Osteoblast (primary cell): ENCODE measurements at places on chromosomes 16 and 17.

DNA sequence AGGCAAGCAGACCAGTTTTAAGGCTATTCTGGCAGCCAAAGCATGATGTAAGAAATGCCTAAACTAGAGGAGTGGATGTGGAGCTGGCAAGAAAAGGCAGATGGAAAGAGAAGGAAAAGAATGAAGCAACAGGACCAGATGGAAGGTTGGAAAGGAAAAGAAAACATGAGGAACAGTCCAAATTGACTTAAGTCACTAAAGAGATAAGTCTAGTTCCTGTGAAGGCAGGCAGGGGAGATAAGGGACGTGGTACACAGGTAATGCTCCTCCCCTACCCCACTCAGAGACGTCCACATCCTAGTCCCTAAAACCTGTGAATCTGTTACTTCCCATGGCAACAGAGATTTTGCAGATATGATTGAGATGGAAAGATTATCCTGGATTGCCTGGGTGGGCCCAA lies 43.5 kb downstream of the TEX2 start:
- no peaks in the 10 kb centered on the region for H3K27me3 ChIP-seq
- DNase-seq, result no peak
- no peak overlapping the region for H3K27ac ChIP-seq

- no peaks in the 10 kb centered on the region for H3K27me3 ChIP-seq
- H3K4me3 ChIP-seq, result no peak overlapping the region
- no peak for DNase-seq
- no peak overlapping the region for H3K27ac ChIP-seq
- H3K4me1 ChIP-seq, result no peaks in the 10 kb centered on the region
- no peaks in the 10 kb centered on the region for H3K36me3 ChIP-seq
Measured at GRCh38 chr17:65586899-65587298, 25.5 kb upstream of the AXIN2 start.

DNA sequence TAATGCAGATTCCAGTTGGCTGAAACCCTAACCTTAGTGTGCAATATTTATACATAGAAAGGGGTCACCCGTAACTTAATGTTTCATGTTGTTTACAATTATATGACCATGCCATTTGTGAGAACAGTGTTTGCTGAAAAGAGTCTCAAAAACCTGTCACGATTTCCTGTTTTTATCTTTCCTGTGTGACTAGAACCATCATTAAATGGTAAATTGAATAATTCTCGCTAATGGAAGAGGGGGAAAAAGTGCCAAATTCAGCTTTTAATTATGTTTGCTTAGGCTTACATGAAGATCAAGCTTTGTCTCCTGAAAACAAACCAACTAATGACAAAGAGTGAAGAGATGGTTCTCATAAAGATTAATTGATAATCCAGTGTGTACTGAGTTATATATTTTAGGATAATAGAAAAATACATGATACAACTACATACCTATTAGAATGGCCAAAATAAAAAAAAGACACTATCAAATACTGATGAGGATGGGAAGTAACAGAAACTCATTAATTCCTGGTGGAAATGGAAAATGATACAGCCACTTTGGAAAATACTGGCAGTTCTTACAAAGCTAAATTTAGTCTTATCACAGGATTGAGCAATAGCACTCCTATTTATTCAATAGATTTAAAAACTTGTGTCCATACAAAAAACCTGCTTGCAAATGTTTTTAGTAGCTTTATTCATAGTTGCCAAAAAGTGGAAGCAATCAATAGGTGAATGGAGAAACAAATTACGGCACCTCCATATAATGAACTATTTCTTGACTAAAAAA lies 141.7 kb downstream of the CDK5R1 start:
- no peak overlapping the region for H3K4me3 ChIP-seq
- no peaks in the 10 kb centered on the region for H3K36me3 ChIP-seq
- H3K27ac ChIP-seq, result no peak overlapping the region
- no peaks in the 10 kb centered on the region for H3K27me3 ChIP-seq
- DNase-seq, result peak; percentile 18

DNA sequence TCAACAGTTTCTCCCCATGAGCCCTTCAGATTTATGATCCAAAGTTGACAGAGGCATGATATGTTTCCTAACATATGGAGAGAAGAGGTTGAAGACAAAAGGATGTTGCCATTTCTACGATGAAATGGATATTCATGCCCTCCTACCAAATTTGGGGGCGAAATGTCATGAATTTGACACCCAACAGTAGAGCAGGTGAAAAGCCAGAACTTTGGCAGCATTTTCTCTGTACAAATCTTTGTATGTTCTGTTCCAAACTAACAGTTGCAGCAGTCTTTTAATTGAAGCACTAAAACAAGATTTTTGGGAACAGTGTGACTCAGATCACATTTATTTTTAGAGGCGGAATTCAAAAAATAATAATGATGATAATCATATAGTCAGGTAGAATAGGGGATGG lies 130.1 kb downstream of the TRIM37 start:
- no peaks in the 10 kb centered on the region for H3K27me3 ChIP-seq
- DNase-seq, result no peak
- H3K36me3 ChIP-seq, result no peaks in the 10 kb centered on the region
- H3K4me1 ChIP-seq, result no peaks in the 10 kb centered on the region

GRCh38 chr16:14186007-14186794 lies 115.1 kb downstream of the MRTFB start:
- DNase-seq, result no peak
- no peaks in the 10 kb centered on the region for H3K36me3 ChIP-seq
- H3K27me3 ChIP-seq, result no peaks in the 10 kb centered on the region
- H3K4me1 ChIP-seq, result peaks cover 42% of the 10 kb centered on the region

GRCh38 chr16:85625485-85626117 lies 12.5 kb downstream of the GSE1 start:
- no peak overlapping the region for H3K27ac ChIP-seq
- H3K36me3 ChIP-seq, result no peaks in the 10 kb centered on the region
- no peaks in the 10 kb centered on the region for H3K27me3 ChIP-seq
- no peak overlapping the region for H3K4me3 ChIP-seq
- no peak for DNase-seq

GRCh38 chr17:74234486-74234885 lies 21.1 kb downstream of the TTYH2 start:
- H3K4me1 ChIP-seq, result no peaks in the 10 kb centered on the region
- no peaks in the 10 kb centered on the region for H3K27me3 ChIP-seq
- H3K27ac ChIP-seq, result no peak overlapping the region
- no peak overlapping the region for H3K4me3 ChIP-seq
- DNase-seq, result no peak
- H3K36me3 ChIP-seq, result no peaks in the 10 kb centered on the region

- no peak overlapping the region for H3K27ac ChIP-seq
- no peak overlapping the region for H3K4me3 ChIP-seq
- H3K4me1 ChIP-seq, result peaks cover 15% of the 10 kb centered on the region
- DNase-seq, result peak; percentile 95
Measured at GRCh38 chr17:77963441-77963840, 4.9 kb downstream of the TNRC6C start.

GRCh38 chr16:5002699-5003143 lies 31.0 kb downstream of the NAGPA start:
- no peak overlapping the region for H3K4me3 ChIP-seq
- no peaks in the 10 kb centered on the region for H3K27me3 ChIP-seq
- H3K4me1 ChIP-seq, result no peaks in the 10 kb centered on the region
- no peak for DNase-seq

DNA sequence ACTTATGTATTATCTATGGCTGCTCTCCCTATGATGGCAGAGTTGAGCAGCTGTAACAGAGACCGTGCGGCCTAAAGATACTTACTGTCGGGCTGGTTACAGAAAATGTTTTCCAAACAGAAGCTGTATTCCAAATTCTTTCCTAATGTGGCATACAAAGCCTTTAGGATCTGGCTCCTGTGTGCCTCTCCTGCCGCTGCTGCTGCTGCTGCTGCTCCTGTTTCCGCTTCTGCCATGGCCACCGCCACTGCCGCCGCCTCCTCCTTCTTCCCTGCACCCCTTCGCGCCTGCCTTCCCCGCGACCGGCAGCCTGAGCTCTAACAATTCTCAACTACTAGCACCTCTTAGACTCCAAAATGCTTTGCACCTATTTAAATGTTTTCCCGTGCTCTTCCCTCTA lies 263.9 kb upstream of the TBX2 start:
- no peaks in the 10 kb centered on the region for H3K27me3 ChIP-seq
- DNase-seq, result no peak
- no peaks in the 10 kb centered on the region for H3K36me3 ChIP-seq

- peaks cover 5% of the 10 kb centered on the region for H3K4me1 ChIP-seq
- H3K4me3 ChIP-seq, result no peak overlapping the region
- no peak overlapping the region for H3K27ac ChIP-seq
- DNase-seq, result no peak
- H3K27me3 ChIP-seq, result no peaks in the 10 kb centered on the region
- H3K36me3 ChIP-seq, result no peaks in the 10 kb centered on the region
Measured at GRCh38 chr16:73086108-73086507, 38.2 kb upstream of the ZFHX3 start.

GRCh38 chr17:77666462-77666861 lies 292.0 kb upstream of the TNRC6C start:
- no peak overlapping the region for H3K4me3 ChIP-seq
- DNase-seq, result no peak
- H3K36me3 ChIP-seq, result no peaks in the 10 kb centered on the region
- H3K27me3 ChIP-seq, result peaks cover 5% of the 10 kb centered on the region

- no peak overlapping the region for H3K4me3 ChIP-seq
- no peaks in the 10 kb centered on the region for H3K4me1 ChIP-seq
- no peak for DNase-seq
- H3K36me3 ChIP-seq, result peaks cover 52% of the 10 kb centered on the region
Measured at GRCh38 chr16:89233678-89234490, 16.4 kb downstream of the ZNF778 start.

GRCh38 chr16:20937736-20938135 lies 37.2 kb downstream of the LYRM1 start:
- no peak for DNase-seq
- H3K4me1 ChIP-seq, result peaks cover 7% of the 10 kb centered on the region
- H3K36me3 ChIP-seq, result no peaks in the 10 kb centered on the region
- H3K27me3 ChIP-seq, result no peaks in the 10 kb centered on the region

DNA sequence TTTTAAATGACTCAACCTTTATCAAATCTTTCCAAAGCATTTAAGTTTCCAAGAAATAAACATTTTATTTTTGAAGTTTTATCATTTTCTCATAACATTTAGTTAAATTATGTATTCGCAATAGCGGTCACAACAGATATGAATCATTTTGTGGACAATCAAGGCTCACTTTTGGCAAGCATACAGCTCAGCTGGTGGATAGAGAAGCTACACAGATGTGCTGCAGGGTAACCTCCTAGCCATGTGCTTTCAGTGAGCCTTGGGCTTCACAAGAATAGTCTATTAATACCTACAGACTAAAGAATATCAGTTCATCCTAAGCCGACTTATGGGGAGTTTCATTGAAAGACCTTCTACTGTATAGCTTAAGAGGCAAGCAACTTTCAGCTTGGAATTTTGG lies 144.8 kb downstream of the MRTFB start:
- H3K4me3 ChIP-seq, result no peak overlapping the region
- no peaks in the 10 kb centered on the region for H3K4me1 ChIP-seq

- no peaks in the 10 kb centered on the region for H3K27me3 ChIP-seq
- H3K4me3 ChIP-seq, result no peak overlapping the region
- H3K27ac ChIP-seq, result no peak overlapping the region
- no peak for DNase-seq
- H3K4me1 ChIP-seq, result peaks cover 6% of the 10 kb centered on the region
- H3K36me3 ChIP-seq, result no peaks in the 10 kb centered on the region
Measured at GRCh38 chr17:17767154-17767869, 69.5 kb downstream of the SREBF1 start.

DNA sequence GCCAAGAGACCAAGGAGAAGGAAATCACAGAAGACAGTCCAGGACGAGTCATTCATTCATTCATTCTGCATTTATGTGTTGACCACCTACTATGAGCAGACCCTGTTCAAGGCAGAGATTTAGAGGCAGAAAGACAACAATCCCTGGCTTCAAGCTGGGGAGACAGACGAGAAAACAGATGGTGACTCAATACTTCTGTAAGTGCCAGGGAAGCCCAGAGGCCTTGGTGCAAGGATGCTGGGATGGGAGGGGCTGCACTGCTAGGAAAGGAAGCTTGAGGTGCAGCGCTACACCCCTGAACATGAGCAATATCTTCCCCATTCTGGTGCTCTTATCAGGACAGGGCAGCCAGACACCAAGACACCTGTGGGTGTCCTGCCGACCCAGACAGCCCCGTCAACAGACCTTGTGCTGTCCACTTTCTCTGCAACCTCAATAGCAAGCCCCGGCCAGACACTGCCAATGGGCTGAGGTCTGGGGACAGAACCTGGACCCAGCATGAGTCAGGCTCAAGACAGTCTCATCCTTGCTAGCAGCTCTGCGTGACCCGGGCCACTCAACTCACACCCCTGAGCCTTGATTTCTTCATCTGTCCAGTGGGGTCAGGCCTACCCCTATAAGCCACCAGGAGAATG lies 163.5 kb downstream of the COPRS start:
- no peak overlapping the region for H3K4me3 ChIP-seq
- H3K27ac ChIP-seq, result peak overlapping the region; percentile 74
- peak; percentile 69 for DNase-seq
- no peaks in the 10 kb centered on the region for H3K36me3 ChIP-seq

GRCh38 chr17:6070430-6070912 lies 292 bp downstream of the WSCD1 start:
- no peak overlapping the region for H3K4me3 ChIP-seq
- no peak overlapping the region for H3K27ac ChIP-seq
- peaks cover 35% of the 10 kb centered on the region for H3K27me3 ChIP-seq
- H3K36me3 ChIP-seq, result no peaks in the 10 kb centered on the region
- DNase-seq, result peak; percentile 85

DNA sequence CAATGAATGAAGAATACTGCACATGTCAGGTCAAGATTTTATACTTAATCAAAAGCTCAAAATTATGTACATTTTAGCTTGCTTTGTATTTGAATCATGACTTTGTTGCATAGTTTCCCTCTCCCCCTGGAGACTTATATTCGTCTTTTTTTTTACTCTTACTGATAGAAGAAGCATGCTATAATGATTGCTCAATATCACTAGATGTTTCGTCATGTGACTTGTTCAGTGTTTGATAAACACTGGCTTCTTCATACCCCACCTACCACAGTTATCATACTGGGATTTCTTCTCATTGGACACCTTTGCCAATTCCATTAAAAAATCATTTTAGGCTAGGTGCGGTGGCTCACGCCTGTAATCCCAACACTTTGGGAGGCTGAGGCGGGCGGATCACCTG lies 148.7 kb downstream of the FTO start:
- H3K36me3 ChIP-seq, result no peaks in the 10 kb centered on the region
- H3K27ac ChIP-seq, result no peak overlapping the region
- no peaks in the 10 kb centered on the region for H3K27me3 ChIP-seq
- H3K4me3 ChIP-seq, result no peak overlapping the region
- no peak for DNase-seq

GRCh38 chr17:39325528-39326240 lies 75.7 kb downstream of the FBXL20 start:
- H3K4me3 ChIP-seq, result no peak overlapping the region
- no peak overlapping the region for H3K27ac ChIP-seq
- no peaks in the 10 kb centered on the region for H3K36me3 ChIP-seq
- H3K4me1 ChIP-seq, result no peaks in the 10 kb centered on the region
- DNase-seq, result no peak
- H3K27me3 ChIP-seq, result no peaks in the 10 kb centered on the region

- H3K27me3 ChIP-seq, result peaks cover 10% of the 10 kb centered on the region
- H3K4me1 ChIP-seq, result no peaks in the 10 kb centered on the region
- H3K27ac ChIP-seq, result no peak overlapping the region
- no peaks in the 10 kb centered on the region for H3K36me3 ChIP-seq
Measured at GRCh38 chr17:79870540-79870939, 31.3 kb upstream of the CBX4 start.
